ENCODE measurements at places on chromosomes 12 and 14. TPM values are rescaled to one million over a fixed set of nuclear protein-coding genes. Genes with fewer than 3 reads are reported as not detected.

Gene POLE2
- total RNA-seq = 30.1 TPM

Gene CMKLR1
- total RNA-seq = 0.07 TPM

Gene KRT72
- not detected for total RNA-seq

Gene RPL36AL
- total RNA-seq = 231 TPM

Gene SRRM4
- total RNA-seq = not detected
